ENCODE measurements at places on chromosomes 2 and 18.

GRCh38 chr18:38076346-38077070, 510.9 kb upstream of the CELF4 start:
- DNase-seq, result no peak

DNA sequence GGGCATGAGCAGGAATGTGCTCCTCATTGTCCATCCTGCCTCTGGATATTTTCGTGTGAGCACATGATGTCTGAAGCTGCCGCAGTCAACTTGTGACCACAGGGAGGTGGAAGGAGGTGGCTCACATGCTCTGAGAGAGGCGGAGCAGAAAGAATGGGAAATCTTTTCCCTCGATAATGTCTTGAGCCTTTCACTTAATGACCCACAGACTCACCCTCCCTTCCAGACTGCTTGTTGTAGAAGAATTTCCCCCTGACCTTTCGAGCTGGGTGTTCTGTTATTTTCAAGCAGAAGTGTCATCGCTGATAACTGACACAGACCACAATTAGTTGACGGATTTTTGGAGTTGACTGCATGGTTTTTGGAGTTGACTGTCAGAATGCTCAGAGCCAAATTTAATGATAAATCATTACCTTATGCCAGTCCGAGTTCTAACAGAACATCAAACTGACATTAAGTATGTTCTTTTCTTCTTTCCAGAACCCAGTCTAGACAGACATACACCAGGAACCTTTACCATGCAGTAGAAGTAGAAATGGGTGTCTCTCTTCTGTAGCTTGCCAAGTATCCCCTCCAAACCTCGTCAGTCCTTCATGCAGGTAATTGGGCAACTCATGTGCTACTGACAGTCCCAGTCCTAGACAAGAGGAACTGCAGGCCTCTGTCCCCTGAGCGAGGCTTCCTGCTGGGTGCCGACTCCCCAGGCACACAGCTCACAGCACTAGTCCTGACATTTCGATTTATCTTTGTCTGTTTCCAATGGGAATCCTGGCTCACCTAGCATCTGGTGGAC, 29.4 kb upstream of the RTTN start:
- no peak for DNase-seq

GRCh38 chr18:50842846-50843245, 23.0 kb upstream of the MRO start:
- no peak for DNase-seq

GRCh38 chr2:121135168-121135853, 149.7 kb downstream of the TFCP2L1 start:
- no peak for DNase-seq

DNA sequence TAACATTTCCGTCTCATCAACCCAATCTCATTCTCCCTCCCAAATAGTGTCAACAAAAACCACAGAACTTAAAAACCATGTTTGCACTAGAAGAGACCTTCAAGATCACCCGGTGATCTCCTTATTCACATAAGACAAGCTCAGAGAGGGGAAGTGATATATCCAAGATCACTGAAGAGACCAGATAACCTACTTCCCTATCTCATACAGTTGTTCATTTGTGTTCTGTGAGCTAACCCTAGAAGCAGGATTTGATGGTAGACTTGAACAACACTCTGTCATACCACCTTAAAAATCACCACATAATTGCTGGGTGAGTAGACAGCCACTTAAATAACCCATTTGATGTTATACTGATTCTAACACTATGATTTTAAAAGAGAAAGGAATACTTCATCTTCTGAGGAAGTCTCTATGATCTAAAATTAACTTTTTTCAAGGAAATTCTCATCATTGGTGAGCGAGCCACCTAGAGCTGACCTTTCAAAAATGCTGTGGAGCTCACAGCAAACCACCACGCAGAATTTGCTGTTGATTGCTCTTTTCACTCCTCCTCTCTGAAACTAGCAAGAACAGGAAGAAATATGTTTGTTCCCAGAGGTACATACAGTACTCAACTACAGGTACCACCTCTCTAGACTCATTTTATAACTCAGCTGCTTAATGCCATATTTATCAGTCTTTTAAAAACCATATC, 15.1 kb downstream of the AAK1 start:
- peak; percentile 15 for DNase-seq

- no peak for DNase-seq
Observed at GRCh38 chr2:221346411-221346810, 225.7 kb downstream of the EPHA4 start.

DNA sequence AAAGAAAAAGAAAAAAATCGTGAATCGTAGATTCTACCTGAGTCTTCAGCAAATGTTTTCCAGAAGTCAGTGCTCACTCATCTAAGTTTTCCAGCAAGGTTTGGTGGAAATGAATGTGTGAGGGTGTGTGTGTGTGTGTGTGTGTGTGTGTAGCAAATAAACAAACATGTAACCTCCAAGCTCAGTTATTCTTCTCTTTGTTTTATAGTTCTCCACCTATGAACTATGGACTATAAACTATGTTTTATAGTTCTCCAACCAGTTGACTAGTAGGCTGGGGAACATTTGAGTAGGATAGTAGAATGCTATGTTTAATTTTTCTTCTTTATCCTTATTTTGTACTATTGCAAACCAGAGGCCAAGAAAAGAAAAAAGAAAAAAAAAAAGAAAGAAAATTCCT, 44.6 kb upstream of the SERPINE2 start:
- no peak for DNase-seq

- no peak for DNase-seq
Observed at GRCh38 chr2:39033980-39034379, 86.9 kb downstream of the SOS1 start.

DNA sequence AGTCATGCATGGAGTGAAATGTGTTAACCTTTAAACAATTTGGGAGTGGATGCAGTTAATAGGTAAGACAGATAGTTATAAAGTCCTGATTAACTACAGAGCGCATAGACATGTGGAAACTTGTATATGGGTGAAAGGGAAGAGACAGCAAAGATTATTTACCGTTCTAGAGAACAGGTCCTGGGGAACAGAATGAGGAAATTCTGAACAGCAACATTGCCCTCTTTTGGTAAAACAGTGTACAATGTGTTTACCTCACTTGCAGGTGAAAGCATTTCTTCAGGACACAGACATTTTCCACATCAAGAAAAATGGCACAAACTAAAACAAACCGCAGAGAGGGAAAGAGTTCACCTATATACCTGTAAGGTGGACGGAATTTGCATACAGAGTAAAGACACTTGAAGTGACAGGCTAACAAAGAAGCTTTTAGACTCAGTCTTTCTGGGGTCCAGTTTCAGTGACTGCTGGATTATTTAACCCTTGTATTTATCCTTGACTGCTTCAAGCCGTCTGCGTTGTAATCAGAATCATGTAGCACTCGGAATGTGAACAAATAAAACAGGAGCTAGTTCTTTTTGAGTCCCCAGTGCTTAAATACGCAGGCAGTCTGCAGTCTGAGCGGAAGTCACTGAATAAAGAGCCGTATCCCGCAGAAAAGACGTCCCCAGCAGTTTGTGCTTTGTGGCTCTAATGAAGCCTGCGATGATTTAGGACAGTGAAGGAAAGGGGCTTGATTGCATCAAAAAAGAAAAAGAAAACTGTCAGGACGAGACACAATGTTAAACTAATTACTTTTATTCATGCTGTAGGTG, 364.8 kb upstream of the GALNT5 start:
- peak; percentile 17 for DNase-seq

DNA sequence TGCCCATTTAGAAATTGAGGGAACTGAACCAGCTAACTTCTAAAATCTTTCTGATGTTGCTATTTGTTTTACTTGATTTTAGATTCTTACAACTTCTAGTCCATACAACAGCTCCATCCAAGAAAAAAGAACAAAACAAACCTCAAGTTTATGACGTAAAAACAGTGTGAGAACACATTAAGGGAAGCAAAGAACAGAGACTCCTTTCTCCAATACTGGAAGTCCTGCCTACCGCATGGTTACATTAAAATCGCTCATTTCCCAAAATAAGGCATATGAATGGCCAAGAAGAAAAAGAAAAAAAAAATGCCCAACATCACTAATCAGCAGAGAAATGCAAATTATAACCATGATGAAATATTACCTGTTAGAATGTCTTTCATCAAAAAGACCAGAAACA, 110.0 kb downstream of the TRIB2 start:
- no peak for DNase-seq

DNA sequence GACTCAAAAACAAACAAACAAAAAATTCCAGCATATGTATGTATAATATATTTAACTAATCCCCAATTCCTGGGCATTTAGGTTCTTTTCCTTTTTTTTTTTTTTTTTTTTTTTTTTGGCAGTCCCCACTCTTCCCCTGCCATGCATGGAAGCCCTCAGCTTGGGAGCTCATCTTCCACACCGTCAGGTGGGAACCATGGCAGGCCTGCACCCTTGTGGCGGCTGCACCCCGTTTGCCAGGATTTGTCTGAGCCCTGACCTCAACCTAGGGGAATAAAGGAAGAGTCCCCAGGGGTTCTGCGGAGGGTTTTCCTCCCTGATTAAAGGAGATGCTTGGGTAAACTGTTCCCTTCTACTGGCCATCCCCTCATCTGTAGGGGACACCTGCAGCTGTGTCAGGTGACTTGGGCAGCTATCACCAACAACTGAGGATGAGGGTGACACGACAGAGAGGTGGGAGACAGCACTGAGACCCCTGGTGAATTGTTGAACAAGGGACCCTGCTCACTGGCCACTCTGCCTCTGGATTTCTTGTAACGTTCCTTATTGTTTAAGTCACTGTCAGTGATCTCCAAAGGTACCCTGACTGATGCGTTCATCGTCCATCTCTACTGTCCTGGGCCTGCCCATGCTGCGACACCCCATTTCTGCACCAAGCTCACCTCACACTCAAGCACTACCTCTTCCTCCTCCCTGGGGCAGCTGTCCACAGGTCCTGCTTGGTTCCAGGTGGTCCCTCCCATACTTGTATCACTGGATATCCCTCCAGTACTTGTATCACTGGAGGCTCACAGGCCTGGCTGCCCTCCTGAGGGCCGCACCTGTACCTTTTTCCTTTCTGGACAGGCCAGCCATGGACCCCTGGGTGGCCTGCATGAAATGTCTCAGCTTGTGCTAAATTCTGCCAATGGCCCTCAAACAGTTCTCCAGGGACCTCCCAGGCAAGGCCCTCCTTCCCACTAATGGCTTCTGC, 14.5 kb downstream of the TMEM185B start:
- no peak for DNase-seq

GRCh38 chr2:41431756-41432155, 616.1 kb upstream of the PKDCC start:
- no peak for DNase-seq

DNA sequence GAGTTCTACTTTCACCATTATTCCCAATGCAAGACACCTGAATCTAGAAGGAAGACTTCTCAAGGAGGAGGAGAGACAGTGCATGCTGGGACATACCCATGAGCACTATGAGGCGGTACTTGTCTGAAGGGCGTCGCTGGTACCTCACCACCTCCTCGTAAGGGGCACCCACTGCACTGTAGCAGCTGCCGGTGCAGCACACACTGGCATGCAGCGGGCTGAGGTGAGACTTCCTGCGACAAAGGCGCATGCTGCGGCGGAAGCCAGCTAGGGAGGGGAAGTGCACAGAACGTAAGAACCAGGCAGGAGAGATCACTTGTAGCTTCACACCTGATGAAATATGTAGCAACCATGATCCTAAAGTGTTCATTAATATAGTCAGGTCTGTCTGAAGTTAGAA, 12.8 kb upstream of the TMEM237 start:
- no peak for DNase-seq

GRCh38 chr18:27581296-27581904, 396.3 kb upstream of the CHST9 start:
- no peak for DNase-seq

- DNase-seq, result no peak
Observed at GRCh38 chr2:34747643-34748042, 1148.5 kb upstream of the FAM98A start.

DNA sequence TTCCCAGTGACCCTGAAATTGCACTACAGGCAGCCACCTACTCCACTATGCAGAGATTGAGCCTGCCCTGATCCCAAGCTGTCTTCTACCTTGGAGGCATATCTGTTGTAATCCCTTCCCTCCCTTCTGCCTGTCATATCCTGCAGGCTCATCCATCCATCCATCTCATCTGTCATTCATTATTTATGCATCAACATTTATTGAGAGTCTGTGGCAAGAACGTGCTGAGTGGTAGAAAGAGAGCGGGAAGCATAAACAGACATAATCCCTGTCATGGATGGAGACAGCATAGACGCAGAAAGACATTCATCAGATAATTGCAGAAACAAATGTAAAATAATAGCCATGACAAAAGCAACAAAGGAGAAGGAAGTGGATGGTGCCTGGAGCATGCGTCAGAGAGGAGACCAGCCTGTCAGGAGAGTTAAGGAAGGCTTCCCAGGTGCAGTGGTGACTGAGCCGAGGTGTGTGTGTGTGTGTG, 110.7 kb upstream of the STPG4 start:
- no peak for DNase-seq

- no peak for DNase-seq
Observed at GRCh38 chr2:48207851-48208250, 301.6 kb upstream of the FBXO11 start.

DNA sequence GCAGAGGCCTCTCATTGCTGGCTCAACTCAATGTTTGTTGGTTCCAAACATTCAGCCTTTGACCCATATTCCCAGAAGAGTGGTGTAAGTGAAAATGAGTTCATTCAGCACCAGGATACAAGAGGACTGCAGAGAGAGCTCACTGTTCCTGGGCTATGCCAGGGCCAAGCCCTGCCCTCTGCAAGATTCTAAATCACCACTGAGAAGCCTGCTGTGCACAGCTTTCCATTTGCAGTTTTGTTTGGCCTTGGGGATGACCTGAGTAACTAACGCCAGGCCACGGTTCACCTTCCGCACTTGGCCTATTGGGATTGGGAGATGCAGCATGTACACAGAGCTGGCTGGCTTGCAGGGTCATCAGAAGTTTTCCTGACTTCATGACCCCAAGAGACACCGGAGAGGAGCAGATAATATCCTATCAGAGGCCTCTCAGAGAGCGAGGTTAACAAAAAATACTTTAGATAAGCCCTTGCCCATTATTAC, 12.6 kb downstream of the GKN1 start:
- DNase-seq, result no peak

DNA sequence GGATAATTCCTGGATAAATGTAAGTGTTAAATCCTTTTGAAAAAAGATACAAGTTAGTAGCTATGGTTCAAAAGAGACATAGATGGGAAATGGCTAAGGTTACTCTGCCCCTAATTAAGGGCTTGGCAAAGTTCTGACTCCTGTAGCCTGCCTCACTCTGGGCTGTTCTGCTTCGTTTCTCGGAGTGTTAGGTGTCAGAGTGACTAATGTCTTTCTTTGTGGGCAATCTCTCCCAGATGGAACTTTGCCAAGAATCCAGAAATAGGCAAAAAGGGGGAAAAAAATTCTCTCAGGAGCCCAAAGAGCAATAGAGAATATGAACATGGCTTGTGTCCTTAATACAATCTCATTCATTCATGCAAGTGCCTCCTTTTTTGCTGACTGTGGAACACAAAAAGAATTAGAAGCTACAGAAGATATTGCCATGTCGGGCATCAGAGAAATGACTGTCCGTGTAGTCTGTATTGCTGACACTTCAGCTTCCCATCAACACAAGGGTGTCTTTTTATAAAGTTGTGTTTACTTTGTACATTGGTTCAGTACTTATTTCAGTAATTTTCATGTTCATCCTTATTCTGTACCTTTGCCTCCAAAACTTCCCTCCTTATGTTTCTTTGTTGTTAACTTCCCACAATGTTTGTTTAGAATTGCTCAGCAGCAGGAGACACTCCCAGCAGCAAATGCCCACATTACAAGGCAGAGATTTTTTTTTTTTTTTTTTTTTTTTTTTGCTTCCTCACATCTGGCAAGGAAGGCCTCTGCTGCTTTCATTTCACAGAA, 134.0 kb downstream of the FTCDNL1 start:
- no peak for DNase-seq

GRCh38 chr2:241945311-241945710, 75.8 kb downstream of the RTP5 start:
- no peak for DNase-seq

All from B cell (primary cell).